Activated T-cell treated with anti-CD3 and anti-CD28 coated beads for 1 hour (primary cell): ENCODE measurements at places on chromosomes 5 and 9.

DNA sequence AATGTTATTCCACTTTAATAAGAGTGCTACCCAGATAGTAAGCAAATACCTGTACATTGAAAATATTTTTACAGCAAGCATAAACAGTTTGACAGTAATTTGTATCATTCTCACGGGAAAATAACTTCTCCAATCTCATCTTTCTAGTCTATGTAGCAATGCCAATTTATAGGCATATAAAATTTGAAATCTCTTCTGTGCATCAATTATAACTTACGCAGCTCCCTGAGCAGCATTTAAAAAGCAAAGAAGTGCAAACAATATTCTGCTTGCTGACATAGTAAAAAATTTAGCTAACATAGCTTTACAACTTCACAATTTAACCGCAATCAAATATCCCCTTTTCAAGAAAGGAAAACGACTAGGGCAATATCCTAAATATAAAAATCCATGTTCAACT, 257.3 kb downstream of the FBXL17 start:
- no peak for DNase-seq

GRCh38 chr5:42491699-42492098, 68.5 kb downstream of the GHR start:
- DNase-seq = no peak

DNA sequence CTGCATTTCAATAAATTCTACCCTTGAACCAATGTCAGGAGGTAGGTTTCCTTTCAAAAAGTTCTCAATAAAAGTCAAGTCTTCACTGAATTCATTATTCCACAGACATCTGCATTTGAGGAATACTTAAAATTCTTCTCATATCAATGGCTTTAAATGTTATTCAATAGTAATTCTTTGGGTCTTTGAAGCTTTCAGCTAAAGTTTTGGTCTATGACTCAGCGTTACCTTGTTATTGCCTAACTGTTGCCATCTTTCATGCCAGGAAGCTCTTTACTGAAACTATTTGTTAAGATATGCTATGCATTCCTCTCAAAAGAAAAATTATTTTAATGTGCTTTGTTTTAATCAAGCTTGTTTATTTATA, 170.5 kb downstream of the NNT start:
- no peak for DNase-seq

DNA sequence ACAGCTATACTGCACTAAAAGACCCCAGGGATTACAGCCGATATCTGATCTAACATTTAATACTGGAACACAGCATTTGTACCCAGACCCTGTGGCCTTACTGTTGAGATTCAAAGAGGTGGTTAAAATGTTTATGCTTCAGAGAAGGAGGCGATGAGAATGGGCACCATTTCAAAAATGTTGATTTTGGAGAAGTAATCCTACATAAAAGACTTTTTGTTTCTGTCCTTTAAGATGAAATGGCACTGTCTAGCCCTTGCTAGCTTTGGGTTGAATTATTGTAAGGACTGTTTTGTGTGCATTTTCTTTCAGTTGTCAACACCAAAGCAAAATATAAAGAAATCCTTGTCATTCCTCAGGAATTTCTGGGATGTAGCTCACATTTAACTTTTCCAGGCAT, 288.5 kb upstream of the ANKH start:
- no peak for DNase-seq

DNA sequence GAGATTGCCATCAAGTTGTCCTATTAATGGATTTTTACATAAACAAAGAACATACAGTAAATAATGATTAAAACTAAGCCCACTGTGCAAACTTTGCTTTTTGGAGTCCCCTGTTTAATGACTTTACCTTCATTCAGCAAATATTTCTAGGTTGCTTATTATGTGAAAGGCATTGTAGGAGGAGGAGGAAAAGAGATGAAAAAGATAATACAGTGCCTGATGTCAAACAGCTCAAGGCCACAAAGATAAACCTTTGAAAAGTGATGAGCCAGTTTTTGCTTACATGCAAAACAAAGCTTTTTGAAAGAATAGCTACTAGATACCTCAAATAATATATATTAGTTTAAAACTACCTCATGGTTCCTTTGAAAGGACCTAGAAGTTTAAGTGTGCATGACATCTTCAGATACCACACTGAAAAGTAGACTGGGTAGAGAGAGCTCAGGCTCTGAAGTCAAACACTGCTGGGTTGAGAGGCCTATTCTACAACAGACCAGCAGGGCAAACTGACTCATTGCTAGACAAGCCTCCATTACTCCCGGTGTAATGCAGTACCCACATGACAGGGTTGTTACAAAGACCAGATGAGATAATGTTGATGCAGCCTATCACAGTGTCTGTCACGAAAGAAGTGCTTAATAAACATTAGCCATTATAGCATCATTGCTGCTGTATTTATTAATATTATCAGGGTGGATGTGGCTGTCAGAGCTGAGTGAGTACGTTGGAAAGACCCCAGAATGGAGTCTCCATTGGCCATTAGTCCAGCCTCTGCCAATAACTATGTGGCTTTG, 11.8 kb downstream of the DEPDC1B start:
- DNase-seq = no peak

GRCh38 chr9:70419556-70420440, 5.3 kb upstream of the KLF9 start:
- peak; percentile 82 for DNase-seq

DNA sequence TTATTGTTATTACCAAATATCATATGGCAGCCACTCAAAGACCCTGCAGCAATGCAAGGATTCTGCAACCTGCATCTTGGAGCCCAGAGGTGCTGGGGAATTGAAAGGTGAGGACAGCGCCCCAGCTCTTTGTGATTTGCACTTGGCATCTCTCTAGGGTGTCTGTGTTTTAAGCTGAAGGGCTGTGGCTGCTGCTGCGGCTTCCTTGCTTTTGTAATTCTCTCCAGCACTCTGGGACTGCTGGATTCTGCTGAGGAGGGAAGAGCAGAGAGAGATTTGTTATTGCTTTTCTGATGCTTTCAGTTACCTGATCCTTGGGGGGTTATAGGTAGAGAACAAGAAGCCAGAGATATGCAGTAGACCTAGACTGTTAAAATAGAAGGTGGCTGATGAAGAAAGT, 562.4 kb downstream of the EBF1 start:
- DNase-seq = no peak

DNA sequence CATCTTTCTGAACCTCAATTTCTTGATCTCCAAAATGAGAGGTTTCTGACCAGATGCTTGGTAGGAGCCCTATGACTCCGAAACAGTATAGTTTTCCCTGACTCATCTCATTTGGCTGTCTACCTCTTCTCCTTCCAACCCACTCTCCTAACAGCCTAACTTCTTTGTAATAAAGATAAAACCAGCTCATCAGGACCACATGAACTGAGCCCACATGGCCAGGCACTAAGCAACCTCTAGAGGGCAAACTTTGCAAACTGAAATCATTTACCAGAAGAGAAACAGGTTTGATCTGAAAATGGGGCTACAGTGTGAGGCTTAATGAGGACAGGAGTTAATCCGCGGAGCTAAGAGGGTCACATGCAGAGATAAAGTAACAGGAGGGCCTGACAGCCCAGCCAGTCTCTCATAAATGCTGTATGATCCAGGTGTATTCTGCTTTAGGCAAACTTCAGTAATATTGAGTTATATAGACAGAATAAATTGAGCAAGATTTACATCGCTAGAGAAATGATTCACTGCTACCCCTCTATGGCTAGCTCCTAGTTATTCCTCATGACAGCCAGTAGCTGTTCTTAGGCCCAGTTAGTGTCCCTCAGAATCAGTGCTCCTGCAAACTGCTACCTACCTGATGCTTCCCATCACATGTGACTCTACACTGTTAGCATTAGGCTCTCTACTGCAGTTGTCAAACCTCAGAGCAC, 64.6 kb downstream of the ABCA1 start:
- peak; percentile 9 for DNase-seq

GRCh38 chr5:132466433-132467286, 23.9 kb downstream of the IRF1 start:
- DNase-seq = no peak

GRCh38 chr9:94785215-94786169, 59.0 kb downstream of the AOPEP start:
- DNase-seq = no peak

DNA sequence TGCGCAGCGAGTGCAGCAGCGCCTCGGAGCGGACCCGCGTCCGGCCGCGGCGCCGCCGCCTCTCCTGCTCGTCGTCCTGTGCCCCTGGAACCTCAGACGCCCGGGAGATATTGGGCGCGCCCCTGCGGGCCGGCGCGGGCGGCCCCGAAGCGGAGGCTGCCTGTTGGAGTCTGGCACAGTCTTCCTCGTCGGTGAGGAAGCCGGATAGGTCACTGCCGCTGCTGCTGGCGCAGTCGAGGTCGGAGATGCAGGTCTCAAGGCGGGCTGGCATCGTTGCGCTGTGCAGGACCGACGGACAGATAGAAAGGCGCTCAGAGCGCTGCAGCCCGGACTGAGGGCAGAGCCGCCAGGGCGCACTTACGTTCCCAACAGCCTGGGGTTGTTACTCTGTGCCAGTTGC, 344 bp downstream of the NEUROG1 start:
- no peak for DNase-seq

DNA sequence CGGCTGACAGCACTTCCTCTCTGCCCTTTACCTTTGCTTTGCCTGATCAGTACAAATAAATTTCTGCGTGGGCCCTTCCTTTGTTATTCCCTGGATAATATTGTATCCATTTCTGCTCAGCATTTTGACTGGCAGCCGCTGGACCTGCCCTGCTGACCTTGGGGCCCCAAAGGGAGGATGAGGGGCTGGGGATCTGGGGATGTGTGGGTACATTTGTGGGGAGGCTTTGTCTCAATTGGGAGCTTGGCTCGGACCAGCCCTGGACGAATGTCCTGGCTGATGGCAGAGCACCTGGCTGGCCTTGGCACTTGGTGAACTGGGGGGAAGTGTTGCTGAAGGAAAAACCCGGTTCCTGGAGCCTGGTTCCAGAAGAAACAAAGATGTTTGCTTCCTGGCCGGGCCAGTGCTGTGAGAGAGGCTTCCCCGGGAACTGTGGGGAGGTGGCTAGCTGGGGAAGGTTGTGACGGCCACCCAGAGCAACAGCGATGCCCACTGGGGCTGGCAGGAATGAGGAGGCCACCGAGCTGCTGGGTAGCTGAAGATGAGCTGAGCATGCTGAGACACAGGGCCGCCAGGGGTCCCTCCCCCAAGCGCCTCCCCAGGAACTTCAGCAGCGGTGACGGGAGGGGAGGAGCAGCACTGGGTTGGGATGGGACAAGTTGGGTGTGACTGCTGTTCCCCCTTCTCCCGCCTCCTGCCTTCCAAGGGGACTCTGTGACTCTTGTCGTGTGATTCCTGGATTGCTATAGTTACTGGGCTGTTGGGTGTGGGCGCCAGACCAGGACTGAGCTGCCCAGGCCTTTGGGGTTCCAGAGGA, 8.4 kb downstream of the LMX1B start:
- DNase-seq = no peak

GRCh38 chr5:74903165-74903787, 37.1 kb upstream of the FAM169A start:
- DNase-seq = no peak

DNA sequence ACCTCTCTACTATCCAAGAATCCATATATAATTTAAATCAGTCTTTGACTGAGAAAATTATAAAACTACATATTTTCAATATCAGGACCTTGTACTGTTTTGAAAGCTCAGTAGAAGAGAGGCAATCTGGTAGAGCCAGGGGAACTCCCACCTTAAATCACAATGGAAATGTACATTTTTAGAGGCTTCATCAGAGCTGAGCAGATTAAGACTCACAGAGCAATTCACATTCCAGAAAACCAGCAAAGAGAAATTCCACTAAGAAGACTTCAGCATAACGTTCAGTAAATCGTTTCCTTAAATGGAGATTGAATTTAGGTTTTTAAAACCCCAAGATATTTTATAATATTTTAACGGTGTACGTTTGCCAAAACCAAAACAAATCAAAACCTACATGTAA, 227.8 kb upstream of the TRPM3 start:
- no peak for DNase-seq

DNA sequence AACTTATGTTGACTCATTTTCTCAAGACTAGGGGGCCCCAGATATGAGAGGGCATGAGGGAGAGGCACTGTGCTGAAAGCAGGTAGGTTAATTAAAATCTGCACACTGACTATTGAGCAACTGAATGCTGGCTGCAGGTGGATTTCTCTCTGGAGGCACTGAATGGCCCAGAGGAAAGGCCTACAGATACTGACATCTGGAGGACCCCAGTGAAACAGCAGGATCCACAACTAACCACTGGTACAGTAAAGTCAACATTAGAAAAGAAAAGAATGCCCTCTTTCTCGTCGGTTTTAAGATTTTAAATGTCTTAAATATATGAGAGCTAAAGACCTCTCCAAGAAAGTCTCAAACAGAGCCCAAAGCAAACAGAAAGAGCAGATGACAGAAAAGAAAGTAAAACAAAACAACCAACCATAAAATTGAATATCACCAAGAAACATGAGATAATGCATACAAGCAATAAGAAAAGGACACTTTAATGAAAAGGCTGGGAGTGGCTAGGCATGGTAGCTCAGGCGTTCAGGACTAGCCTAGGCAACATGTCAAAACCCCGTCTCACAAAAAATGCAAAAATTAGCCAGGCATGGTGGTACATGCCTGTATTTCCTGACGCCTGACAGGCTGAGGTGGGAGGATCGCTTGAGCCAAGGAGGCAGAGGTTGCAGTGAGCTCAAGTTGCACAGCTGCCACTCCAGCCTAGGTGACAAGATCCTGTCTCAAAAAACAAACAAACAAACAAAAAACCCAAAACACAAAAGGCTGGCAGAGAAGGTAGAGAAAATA, 43.3 kb downstream of the PUM3 start:
- DNase-seq = no peak

- no peak for DNase-seq
Measured at GRCh38 chr9:2208991-2209390, 193.8 kb downstream of the SMARCA2 start.

- DNase-seq = no peak
Measured at GRCh38 chr9:132175431-132175830, 13.6 kb downstream of the NTNG2 start.

GRCh38 chr5:168529374-168530234, 499 bp downstream of the FBLL1 start:
- no peak for DNase-seq

- no peak for DNase-seq
Measured at GRCh38 chr5:113236536-113237288, 198.1 kb downstream of the TSSK1B start.

GRCh38 chr5:11602298-11602697, 301.9 kb downstream of the CTNND2 start:
- DNase-seq = no peak

GRCh38 chr5:88663793-88664216, 219.2 kb downstream of the MEF2C start:
- DNase-seq = no peak

DNA sequence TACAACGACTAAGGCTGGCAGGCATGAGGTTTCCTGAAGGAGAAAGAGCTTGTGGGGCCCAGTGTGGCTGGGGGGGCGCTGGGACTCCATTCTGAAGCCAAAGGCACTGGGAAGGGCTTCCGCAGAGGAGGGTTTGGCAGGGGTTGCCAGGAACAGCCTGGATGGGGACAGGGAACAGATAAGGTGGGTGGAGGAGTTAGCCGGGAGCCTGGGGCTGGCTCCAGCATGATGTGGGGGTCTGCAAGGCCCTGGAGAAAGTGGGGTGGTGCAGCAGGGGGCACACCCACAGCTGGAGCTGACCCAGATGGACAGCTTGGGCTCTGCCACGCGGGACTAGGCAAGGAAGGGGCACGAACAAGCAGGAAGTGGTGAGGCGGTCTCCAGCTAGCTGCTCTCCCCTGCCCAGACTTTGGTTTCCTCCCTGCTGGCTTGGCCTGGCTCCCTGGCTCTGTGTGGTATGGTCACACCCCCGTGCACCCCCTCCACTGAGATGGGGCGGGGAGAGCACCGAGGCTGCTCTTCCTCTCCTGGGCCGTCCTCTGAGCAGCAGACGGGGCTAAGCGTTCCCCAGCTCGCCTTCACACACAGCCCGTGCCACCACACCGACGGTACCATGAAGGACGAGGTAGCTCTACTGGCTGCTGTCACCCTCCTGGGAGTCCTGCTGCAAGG, at the start of gene LTC4S:
Gene LTC4S (plus strand): TSS at position 519 of the 672 bp plus-strand sequence. CDS start 95 bp downstream, at position 614.
- no peak for DNase-seq
